ENCODE measurements at places on chromosomes 5 and 9.

DNA sequence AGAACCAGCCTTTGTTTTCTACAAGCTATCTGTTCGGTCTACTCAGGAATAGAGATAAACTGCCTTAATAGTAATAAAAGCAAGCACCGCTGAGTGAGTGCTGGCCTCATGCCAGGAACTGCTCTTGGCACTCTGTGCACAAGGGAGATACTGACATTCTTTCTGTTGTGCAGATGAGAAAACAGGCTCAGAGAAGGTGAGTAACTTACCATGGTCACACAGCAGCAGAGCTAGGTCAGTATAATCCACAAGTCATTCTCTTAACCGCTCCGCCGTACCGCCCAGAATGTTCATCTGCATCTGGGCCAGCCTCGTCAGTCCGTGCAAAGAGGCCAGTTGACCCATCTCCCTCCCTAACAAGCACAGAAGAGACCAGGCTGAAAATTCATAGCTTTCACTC, 27.4 kb downstream of the QRFP start:
- DNase-seq: no peak

- no peak for DNase-seq
These were observed 179.2 kb downstream of the FBXL7 start for GRCh38 chr5:15679161-15679560.

- DNase-seq: no peak
These were observed 12.5 kb upstream of the ADAMTSL1 start for GRCh38 chr9:18461496-18461895.

GRCh38 chr9:35598866-35599590, 6.0 kb upstream of the TESK1 start:
- DNase-seq: no peak

- no peak for DNase-seq
These were observed 136.8 kb downstream of the APBA1 start for GRCh38 chr9:69535286-69535832.

GRCh38 chr5:167886196-167886595, 405.2 kb upstream of the WWC1 start:
- DNase-seq: no peak

GRCh38 chr5:74934949-74935751, 69.0 kb upstream of the FAM169A start:
- DNase-seq: peak; percentile 3

- DNase-seq: no peak
These were observed 7.2 kb downstream of the C9orf72 start for GRCh38 chr9:27566118-27566517.

DNA sequence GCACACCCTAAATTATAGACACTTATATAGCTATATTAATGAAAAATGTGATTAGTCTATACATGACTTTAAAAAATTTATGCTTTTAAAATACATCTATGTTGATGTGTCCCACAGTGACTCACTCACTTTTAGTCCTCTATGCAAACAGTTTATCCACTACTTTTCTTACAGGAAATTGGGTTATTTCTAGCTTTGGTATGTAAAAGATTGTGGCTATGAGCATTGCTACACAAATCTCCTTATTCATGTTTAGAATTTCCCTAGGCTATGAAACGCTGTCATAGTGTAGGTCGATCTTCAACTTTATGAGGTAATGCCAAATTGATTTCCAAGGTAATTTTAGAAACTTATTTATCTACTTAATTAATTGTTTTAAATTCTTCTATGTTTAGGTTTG, 687.4 kb downstream of the PRR16 start:
- no peak for DNase-seq

GRCh38 chr5:151019331-151019730, 1.1 kb upstream of the GPX3 start:
- DNase-seq: no peak

GRCh38 chr5:168176941-168177340, 114.5 kb upstream of the WWC1 start:
- DNase-seq: no peak

GRCh38 chr5:133715216-133715615, 102.9 kb upstream of the FSTL4 start:
- no peak for DNase-seq

- DNase-seq: no peak
These were observed 263.8 kb upstream of the TLE4 start for GRCh38 chr9:79308012-79308411.

DNA sequence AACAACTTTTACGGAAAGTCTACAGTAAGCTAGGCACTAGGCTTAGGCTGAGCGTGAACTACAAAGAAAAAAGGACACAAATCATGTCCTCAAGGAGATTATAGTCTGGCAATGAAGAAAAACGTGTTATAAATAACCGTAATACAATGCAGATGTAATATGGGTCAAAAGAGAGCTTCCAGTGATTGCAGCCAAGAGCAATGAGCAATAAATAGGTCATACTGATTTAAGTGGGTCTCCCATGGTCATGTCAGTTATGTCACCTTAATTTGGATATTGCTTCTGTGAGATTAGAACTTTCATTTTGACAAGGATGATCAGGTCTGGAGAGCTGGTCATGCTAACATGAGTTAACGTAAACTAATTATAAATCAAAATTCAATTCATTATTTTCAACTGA, 158.6 kb upstream of the GNA14 start:
- DNase-seq: no peak

GRCh38 chr5:53381-54174, 38.4 kb upstream of the PLEKHG4B start:
- peak; percentile 15 for DNase-seq

DNA sequence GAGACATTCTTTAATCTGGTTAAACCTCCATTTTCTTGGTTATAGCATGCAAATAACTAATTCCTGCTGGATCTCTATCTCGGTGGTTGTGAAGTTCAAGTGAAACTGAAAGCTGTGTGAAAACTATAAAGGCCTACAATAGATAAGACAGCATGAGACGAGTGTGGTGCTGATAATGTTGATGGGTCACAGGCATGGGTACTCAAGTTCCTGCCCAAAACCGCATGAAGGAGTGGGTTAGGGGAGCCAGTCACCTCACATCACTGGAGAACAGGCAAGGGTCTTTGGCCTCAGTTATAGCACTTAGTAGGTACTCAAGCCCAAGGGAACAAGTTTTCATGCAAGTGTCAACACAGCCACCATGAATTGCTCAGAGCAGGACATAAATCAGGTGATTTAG, 16.7 kb downstream of the HMHB1 start:
- DNase-seq: no peak

DNA sequence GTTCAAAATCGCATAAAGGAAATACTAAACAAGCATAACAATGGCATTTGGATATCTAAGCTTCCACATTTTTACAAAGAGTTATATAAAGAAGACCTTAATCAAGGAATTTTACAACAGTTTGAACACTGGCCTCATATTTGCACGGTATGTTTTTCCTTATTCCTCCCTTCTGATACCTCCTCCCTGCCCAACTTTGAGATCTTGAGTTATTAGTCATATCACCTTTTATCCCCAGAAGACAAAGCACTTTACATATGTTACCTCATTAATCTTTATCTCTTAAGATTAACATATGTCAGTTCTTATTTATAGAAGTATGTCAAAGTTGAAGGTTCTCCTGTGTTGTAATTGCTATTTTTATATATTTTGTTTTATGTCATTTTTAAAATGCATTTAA, 29.8 kb downstream of the TDRD7 start:
- no peak for DNase-seq

- DNase-seq: no peak
These were observed 57.6 kb downstream of the ANKRD55 start for GRCh38 chr5:56175488-56175887.

DNA sequence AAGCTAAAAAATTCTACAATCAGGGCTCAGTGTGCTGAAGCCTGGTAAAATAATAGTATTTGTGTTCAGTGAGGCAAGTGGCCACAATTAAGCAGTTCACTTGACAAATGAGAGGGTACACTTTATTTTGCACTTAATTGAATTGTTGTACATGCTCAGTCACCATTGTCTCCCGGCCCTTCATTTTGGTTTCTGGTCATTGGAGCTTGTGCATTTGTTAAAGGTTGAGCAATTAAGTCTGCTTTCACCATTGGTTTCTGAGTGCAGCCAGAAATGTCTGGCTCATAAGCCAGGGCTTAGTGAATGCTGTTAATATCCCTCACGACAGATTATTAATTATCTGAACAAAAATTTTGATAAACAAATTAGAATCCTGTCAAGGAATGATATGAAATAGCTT, 89.6 kb downstream of the PRDM6 start:
- no peak for DNase-seq

GRCh38 chr9:37694355-37694754, 43.6 kb downstream of the FRMPD1 start:
- DNase-seq: no peak

DNA sequence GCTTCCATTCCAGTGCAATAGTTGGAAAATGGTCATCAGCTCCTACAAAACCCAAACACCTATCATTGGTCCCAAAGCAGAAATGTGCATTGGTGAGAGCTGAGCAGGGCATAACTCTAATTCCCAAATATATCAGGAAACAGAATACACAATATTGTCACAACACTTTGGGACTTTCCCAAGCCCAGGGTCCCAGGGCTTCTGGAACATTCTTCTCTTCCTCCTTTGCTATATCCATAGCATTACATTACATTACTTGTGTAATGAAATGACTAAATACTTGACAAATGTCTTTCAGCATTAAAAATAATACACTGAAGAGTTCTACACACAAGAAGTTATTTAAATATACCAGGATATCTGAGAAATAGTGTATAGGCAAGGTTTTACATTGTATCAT, 45.6 kb downstream of the LIX1 start:
- no peak for DNase-seq

DNA sequence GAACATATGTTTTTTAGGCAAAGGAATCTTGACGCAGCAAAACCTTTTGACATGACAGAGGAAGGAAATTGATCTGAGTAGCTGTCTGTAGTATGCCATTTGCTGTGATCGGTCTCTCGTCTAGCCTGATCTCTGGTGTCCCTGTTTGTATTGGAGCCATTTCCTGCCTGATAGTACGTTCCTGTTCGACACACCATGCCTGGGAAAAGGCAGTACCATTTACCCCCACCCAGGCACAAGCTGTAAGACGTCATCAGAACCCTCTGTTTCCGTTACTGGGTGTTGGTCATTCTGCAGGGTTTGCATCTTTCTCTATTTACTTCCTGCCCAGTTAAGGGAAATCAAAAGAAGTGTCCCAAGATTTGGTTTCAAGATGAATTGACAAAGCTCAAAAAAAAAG, 129.7 kb downstream of the CEMIP2 start:
- DNase-seq: no peak

- no peak for DNase-seq
These were observed 77.2 kb upstream of the BOD1 start for GRCh38 chr5:173693670-173694069.

DNA sequence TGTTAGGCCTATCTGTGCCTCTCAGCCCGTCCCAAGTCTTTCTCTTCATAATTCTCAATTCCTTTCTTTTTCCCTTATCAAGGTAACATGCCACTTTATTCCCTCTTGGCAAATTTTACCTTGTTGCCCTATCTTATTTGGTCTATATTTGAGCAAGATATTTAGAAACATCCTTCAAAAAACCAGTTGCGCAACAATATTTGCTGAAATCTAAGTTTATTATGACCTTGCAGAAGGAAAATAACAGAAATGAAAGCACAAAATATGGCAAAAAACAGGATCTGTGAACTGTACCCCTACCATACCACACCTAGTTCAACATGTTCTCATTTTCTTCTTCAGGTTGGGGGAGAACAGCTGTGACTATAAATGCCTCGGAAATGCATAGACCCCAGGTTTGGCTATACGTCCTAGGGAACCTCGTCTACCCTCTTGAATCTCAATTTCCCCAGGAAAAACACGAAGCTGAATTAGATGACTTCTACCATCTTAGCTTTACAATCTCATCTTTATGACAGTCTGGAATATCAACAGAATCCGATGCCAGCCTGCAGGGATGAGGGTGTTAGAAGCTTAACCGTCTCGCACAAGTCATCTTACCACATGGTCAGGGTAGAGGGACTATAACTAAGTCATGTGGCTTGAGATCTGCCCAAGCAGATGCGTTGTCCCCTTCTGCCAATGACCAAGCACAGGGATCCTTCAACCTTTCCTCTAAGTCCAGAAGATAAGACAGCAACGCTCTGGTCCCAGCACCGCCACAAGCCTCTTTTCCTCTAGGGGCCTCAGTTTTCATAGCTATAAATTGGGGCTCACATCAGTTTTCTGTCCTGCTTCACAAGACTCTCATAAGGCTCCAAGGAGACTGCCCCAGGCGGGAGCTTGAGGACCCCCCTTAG, 1.3 kb downstream of the LCP2 start:
- DNase-seq: no peak

DNA sequence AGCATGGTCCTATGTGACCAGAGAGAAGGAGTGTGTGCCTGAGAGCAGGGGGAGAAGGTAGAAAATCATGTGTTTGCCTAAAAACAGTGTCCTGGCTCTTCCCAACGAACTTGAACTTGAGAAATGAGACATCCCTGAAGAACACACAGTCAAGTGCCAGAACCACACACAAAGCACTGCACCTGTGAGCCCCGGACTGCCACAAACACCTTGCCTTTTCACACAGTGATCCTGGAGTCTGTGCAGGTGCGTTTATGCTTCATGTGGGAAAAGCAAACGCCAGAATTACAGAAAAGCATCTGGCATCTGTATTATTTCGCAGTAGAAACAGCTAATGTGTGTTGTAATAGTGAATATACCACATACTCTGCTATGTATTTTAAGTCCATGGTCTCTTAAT, 9.3 kb downstream of the CTNND2 start:
- no peak for DNase-seq

- no peak for DNase-seq
These were observed 1.4 kb downstream of the KIF20A start for GRCh38 chr5:138180183-138180782.

DNA sequence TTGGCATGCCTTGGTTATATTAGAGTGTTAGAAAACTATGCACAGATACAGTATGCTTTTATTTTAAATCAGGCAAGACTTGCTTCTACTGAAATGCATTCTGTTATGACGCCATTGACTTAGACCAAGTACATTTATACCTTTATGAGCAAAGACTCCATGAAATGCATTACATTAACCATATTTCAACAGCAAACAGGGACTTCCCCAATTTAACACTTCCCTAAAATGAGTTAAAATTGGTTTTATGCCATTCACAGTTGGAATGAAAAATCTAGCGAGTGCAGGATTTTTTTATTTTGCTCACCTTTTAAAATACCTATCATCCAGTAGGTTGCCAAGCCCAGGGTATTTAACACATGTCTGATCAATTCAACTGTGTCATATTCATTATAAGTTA, 272.1 kb upstream of the IZUMO3 start:
- no peak for DNase-seq

- no peak for DNase-seq
These were observed 342.0 kb downstream of the NDUFS4 start for GRCh38 chr5:53902296-53902907.
